GM06990 (cell line): ENCODE measurements at places on chromosomes 5 and 9.

DNA sequence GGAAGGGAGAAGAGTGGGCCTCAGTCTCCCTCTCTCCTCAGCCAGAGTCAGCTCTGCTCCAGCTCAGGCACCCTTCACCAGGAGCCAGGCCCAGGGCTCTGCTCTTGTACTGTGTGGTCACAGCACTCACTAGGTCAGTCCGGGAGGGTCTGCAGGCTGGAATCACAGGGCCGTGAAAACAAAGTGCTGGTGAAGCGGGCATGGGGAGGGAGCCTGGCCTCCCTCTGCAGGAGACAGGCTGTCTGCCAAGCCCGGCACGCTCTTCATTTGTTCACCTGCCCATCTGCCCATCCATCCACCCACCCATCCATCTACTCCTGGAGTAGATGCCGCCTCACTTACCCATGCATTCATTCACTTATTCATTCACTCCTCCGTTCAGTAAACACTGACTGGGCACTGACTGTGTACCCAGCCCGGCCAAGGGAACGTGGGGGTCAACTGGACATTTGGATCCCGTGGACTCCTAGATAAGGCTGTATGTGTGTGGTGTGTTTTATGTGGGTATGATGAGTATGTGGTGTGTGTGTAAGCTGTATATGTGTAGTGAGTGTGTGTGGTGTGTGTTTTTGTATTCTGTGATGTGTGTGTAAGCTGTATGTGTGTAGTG lies 3.6 kb downstream of the SPAAR start:
- no peak for DNase-seq

DNA sequence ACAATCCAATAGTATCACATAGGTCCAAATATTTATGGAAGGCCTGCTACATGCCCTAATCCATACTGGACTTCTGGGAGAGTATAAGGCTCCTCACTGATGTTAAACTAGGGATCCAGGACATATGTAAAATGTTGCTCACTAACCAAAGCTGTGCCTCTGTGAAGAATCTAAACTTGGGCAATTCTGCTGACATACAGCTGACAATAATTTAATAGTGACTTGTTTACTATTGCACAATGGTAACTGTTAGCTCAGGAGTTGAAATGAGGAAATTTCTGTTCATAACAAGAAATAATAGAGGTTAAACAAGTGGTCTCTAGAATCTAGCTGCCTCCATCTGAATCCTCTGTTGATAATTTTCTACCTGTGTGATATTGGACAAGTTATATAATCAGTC lies 14.9 kb upstream of the CTXN3 start:
- DNase-seq = no peak

DNA sequence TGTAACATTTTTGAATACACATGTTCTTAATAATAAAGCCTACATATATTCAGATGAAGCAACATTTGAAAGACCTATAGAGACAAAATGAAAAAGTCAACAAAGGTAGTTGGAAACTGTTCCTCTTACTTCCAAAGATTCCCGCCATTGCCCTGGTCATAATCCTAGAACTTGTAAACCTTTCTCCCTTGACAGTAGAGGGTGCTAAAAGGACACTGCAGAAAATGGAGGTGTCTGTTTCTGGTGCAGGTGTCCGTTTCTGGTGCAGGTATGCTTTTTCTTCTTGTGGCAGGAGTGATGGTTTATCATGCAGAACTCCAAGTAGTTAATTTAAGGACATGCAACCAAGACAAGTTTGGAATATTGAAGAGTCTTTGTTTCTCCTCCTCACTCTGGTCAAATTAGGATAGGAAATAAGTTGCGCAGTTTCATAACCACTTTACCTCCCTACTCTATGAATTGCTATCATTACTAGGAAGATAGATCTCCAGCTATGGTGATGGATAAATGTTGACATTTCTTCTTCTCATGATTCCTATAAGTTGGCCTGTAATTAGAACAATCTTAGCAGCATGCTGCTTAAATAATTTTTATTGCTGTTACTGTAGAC lies 56.0 kb upstream of the FAM174A start:
- no peak for DNase-seq

DNA sequence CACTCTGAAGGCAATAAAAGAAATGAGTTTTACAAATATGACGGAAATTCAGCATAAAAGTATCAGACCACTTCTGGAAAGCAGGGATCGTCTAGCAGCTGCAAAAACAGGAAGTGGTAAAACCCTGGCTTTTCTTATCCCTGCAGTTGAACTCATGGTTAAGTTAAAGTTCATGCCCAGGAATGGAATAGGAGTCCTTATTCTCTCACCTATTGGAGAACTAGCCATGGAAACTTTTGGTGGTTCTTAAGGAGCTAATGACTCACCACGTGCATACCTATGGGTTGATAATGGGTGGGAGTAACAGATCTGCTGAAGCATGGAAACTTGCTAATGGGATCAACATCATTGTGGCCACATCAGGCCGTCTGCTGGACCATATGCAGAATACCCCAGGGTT lies 93.5 kb upstream of the RGMB start:
- DNase-seq = no peak

- peak; percentile 20 for DNase-seq
These were observed 35.3 kb upstream of the IQGAP2 start for GRCh38 chr5:76367623-76368371.

- DNase-seq = no peak
These were observed 18.7 kb downstream of the NOTCH1 start for GRCh38 chr9:136527131-136527530.

DNA sequence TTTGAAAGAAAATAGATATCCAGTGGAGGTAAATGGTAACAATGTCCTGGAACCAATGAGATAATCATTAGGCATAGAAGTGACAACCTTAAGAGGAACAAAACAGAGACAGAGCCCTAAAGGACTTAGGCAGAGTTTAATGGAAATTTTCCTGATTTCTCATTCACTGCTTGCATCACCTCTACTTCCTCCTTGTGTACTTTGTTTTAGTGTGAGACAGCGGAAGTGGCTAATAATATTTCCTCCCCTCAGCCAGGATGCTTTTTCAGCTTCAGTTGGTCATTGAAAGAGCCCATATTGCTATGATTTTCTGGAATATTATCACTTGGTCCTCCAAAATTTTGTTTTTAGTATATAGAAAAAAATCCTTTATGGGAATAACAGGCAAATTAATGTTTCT lies 153.4 kb upstream of the MPDZ start:
- no peak for DNase-seq

DNA sequence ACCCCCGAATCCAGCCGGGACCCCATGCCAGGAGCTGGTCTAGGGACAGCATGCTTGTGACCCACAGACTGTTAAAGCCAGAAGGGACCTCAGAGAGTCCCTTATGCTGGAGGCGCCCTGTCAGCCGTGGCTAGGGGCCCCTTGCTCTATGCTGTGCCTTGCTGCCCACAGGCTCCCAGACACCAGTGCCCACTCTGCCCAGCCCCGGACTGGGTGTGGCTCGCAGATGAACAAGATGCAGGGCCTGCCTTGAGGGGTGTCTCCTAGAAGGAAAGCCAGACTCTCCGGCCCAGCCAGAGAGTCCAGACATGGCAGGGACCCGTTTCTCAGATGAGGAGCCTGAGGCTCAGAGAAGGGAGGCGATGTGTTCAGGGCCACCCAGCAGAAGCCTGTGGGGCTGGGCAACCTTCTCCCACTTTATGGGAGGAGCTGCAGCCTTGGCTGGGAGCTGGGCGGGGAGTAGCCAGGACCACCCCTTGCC lies 85.7 kb downstream of the LMX1B start:
- DNase-seq = no peak

GRCh38 chr5:54753034-54753433 lies 232.4 kb downstream of the ESM1 start:
- no peak for DNase-seq

DNA sequence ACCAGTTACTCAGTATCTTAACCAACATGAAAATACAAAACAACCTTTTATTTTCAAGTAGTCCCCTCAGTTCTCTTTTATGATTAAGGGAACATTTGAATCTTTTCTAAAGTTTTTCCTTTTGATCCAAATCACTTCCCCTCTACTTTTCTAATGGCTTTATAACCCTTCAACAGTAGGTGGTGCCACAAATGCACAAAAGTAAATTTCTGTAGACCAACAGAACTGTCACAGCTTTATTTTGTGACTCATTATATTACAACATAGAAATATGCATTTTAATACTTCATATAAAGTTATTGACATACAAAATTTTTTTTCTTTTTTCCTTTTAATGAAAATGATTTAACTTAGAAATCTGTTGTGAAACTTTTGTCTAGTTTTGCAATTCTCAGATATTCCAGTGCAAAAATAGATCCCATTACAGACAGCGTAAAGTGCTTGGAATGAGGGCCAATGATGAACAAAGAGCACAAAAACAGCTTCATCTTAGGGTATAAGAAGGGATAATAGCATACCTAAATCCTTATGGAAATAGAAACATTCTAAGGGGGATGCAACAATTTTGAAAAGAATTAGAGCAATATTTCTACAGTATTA lies 17.0 kb downstream of the NIPSNAP3B start:
- no peak for DNase-seq

DNA sequence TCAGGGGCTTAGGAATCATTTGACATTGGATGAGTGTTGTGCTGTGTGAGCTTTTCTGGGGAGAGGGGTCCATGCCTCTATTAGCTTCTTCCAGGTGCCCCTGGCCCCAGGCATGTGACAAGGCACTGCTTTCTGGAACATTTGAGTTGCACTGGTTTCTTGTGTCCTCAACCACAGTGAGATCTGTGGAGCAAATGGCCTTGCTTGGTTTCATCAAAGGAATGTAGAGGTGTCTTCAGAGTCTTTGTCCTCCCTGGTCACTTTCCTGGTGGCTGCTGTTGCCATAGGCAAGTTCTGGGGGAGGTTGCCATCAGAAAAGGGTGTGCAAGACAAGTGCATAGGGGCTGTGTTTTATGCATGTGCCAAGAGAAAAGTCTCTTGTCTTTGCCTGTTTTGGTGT lies 157.5 kb downstream of the MACROH2A1 start:
- no peak for DNase-seq

DNA sequence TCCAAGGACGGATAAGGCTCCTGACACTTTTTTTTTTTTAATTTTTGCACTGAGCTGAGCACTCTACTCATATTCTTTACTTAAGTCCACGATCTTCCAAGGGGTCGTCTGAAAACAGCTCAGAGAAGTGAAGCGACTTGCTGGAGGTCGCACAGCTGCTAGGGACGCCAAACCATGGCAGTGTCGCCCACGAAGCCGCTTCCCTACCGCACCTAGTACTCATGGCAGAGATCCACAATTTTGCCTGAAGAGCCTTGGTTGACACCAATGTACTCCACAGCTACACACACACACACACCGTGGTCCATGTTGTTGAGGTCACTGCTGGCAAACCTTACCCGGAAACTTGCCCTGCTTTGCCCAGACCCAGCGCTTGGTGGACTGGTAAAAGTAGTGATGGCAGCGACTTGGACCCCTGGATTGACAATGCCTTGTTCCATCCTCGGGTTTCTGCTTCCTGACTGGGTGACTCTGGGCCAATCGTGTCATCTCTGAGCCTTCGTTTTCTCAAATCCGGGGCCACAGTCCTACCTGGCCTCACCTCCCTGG lies 521 bp upstream of the SLIT3 start:
- no peak for DNase-seq

- DNase-seq = no peak
These were observed 26.0 kb downstream of the ERCC6L2 start for GRCh38 chr9:95901506-95901905.

DNA sequence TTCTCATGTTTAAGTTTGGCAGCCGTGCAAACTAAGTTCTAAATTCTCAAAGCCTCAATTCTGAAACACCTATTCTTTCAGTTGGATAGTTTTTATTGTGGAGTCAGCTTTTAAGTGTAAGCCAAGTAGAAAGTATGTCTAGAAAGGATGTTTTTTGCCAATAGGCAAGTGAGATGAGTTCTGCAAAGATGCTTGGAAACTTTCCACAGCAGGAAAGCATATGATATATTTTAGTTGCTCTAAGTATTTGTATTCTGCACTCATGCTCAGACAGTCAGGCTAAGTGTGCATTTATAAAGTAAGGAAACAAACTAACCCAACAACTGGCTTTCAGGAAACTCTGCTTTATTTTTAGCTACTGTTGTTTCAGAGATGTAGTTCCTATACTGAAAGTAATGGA lies 67.3 kb upstream of the CDH18 start:
- no peak for DNase-seq

GRCh38 chr9:86676396-86676795 lies 270.9 kb downstream of the GAS1 start:
- DNase-seq = no peak

DNA sequence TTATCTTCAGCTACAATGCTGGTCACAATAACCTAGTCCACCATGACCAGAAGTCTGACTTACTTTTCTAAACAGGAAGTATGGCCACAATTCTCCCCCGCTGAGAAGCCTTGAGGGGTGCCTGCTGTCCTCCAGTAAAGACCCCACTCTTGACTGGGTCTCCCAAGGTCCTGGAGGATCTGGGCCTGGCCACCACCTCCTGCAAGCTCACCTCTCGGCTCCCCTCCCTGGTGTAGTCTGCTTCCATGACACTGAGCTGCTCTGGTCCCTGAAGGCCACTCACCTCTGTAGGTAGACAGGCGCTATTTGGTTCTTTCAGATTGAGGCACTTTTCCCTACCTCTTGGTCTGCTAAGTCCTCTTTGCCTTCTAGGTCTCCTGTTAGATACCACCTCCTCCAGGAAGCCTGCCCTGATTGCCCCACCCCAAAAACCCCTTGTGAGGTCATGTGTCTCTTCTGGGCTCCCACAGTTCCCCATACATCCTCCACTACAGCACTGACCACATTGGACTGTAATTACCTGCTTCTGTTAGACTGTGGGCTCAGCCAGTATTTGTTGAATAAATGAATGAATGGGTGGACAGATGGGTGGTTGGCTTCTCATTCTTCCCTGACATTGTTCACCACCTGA lies 62.6 kb upstream of the IER5L start:
- DNase-seq = no peak
